ENCODE measurements at places on chromosomes 7 and 10.

DNA sequence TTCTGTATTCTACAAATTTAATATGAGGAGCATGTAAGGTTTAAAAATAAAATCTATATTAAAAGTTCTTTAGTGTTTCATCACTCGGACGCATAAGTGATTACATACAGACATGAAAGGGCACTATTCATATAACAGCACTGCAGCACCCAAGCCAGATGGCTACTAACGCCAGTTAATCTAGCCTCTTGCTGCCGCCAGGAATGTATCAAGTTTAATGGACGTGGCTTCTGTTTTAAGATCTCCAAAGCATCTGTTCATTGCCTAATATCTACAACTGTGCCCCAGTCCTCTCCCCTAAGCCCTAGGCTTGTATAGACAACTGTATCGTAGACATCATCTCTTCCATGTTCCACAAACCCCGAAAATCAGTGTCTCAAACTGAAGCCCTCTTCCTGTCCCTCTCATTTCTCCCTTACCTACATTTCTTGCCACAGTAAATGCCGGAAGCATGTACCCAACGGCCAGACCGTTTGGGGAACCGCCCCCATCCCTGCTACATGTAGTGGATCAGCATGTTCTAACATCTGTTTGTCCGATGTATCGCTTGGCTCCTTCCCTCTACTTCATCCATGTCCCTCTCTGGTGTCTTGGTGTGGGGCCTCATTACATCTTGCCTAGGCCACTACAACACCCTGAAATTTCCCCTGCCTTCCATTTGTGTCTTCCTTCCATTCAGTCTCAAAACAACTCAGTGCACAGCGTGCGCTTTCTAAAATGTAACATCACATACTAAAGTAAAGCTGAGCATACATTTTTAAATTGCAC lies 147.5 kb upstream of the RSU1 start:
- no peak for DNase-seq

GRCh38 chr10:101014966-101015581 lies 15.5 kb downstream of the LZTS2 start:
- DNase-seq: no peak

- DNase-seq: no peak
Measured at GRCh38 chr7:149569726-149570422, 72.3 kb upstream of the ZNF746 start.

DNA sequence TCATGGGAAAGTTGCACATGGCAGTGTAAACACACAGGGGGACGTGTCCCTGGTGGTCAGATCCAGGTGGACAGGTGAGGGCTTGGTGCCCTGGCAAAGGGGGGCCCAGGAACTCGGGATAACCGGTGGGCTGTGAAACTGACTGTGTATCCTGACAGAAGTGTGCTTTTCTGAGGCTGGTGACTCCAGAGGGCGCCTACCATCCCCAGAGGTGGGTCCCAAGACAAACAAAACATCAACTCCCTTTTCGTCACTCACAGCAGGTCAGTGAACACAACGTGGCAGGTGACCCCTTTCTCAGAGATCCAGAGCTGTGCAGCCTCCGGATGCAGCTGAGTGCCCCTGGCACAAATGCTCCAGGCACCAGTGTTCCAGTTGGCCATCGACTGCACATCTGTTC lies 56.0 kb upstream of the DDC start:
- no peak for DNase-seq

DNA sequence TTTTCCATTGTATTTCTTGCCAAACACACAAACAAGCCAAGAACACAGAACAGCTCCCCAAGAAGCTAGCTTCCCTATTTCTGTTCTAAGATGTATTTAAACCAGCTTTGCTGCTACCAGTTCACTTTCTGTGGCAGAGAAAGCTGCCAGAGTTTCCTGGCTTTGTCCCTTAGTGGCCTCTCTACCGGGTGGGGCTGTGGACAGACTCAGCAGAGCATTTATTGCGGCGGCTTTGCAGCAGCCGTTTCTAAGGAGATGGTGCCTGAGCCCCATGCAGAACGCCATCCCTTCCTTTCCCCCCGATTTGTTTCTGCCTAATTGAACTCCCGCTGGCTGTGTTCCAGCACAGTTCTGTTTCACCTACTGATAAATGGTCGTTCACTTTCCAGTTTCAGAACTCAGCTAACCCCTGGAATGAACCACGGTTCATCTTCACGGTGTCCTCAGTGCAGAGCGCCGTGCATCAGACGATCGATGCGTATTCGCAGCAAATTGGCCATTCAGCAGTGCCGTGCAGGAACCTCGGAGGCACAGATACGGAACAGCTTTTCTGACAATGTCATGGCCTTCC lies 33.8 kb upstream of the SFMBT2 start:
- DNase-seq: no peak

All from NCI-H1930 (cell line).